Dorsolateral prefrontal cortex (tissue), 122 donors: ENCODE measurements at places on chromosomes 16 and 17.
A peak's percentile ranks its signal among the peaks of the same experiment; 100 is the strongest.

- no peak for DNase-seq
Observed at GRCh38 chr17:8664456-8665126, 34.1 kb upstream of the MYH10 start.

- DNase-seq, result no peak
Observed at GRCh38 chr16:12896562-12896961, 4.8 kb upstream of the SHISA9 start.

GRCh38 chr17:31521632-31522283 lies 130.3 kb downstream of the RAB11FIP4 start:
- DNase-seq, result no peak

- DNase-seq, result no peak
Observed at GRCh38 chr17:27566671-27567562, 64.1 kb upstream of the LGALS9 start.

DNA sequence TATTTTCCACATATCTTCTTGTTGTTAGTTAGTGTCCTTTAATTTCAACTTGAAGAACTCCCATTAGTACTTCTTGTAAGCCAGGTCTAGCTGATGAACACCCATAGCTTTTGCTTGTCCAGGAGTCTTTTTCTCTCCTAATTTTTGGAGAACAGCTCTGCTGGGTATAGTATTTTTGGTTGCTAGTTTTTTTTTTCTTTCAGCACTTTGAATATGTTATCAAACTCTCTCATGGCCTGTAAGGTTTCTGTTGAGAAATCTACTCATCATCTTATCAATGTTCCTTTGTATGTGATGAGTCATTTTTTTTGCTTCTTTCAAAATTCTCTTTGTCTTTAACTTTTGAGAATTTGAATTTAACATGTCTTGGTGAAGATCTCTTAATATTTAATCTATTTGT lies 31.8 kb upstream of the NKD1 start:
- no peak for DNase-seq

DNA sequence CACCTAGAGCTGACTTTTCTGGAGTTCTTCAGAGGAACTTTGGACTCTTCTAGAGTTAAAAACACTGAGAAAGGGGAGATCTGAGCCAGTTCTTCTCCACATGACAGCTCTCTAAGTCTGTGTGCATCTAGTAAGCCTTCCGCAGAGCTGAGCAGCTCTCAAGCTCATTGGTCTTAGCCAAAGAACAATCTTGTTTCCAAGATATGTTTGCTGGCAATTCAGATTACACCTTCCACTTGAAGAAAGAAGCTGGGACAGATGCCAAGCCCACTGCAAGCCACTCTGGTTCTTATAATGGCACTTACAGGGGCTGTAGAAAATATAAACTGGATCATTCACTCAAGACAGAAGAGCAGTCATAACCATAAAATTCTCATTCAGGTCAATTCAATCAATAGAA lies 134.1 kb upstream of the TOX3 start:
- no peak for DNase-seq

DNA sequence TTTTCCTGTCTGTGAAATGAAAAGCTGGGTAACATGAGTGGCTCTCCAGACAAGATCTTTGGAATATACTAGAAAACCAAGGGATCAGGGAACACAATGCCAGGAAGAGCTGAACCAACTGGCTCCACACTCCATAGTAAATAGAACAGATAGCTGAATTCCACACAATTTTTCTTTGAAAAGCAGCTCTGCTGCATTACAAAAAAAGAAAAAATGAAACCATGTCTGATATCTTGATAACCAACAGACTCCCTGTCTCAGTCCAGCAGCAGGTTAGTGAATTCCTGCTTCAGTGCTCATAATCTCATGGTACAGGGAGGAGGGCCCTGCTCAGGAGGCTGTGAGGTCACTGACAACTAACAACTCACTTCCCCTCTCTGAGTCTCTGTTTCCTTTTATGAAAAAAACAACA lies 97.1 kb downstream of the CDH11 start:
- DNase-seq, result no peak

DNA sequence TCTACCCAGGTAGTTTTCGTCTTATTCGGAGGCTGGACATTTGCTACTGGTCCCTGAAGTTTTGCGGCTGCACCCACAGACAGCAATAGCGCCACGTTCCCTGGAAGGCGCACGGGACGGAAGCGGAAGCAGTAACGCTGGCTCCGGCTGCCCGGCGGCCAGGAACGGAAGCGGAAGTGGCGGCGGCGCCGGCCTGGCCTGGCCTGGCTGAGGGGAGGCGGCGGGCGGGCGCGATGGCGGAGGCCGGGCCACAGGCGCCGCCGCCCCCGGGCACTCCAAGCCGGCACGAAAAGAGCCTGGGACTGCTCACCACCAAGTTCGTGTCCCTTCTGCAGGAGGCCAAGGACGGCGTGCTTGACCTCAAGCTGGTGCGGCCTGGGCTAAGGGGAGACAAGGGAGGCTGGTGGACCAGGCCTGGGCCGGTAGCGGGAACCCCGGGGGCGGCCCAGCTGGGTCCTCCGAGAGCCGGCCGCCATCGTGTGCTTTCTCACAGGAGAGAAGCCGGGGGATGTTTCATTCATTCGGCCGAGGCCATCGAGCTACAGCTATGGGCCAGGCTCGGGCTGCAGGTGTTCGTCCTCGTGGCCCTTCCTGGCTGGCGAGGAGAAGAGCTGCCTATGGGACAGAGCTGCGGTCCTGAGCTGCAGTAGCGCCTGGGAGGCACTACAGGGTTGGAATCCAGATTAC lies at the start of gene E2F4:
TSS of gene E2F4 (plus strand) at position 161 of the 687 bp plus-strand sequence. CDS start at position 234, 73 bp downstream.
- DNase-seq, result peak; percentile 88

DNA sequence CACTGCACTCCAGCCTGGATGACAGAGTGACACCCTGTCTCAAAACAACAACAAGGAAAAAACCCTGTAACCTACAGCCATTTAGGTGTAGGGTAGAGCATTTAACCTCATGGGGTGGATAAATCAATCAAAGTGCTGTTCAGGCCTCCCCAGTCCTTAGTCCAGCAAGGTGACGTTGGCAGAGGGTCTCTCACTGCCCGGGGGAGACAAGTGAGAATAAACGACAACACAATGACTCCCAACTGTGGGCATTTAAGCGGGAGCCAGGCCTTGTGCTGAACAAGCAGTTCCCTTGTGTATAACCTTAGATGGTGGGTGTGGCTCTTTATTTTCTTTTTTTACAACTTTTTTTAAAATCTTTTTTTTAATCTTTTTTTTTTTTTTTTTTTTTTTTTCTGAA lies 29.3 kb downstream of the TMEM92 start:
- no peak for DNase-seq

DNA sequence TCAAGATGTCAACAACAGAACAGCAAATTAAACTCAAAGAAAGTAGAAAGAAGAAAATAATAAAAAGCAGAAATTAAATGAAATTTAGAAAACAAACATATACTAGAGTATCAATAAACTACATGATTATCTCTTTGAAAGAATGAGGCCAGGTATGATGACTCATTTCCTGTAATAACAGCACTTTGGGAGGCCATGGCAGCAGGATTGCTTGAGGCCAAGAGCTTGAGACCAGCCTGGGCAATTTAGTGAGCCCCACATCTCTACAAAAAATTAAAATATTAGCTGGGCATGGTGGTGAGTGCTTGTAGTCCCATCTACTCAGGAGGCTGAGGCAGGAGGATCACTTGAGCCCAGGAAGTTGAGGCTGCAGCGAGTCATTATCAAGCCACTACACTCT lies 232.5 kb downstream of the RAB11FIP4 start:
- DNase-seq, result no peak

- DNase-seq, result no peak
Observed at GRCh38 chr17:3039736-3040135, 23.7 kb downstream of the OR1D5 start.

- DNase-seq, result no peak
Observed at GRCh38 chr17:66928949-66929348, 35.6 kb upstream of the CACNG4 start.

DNA sequence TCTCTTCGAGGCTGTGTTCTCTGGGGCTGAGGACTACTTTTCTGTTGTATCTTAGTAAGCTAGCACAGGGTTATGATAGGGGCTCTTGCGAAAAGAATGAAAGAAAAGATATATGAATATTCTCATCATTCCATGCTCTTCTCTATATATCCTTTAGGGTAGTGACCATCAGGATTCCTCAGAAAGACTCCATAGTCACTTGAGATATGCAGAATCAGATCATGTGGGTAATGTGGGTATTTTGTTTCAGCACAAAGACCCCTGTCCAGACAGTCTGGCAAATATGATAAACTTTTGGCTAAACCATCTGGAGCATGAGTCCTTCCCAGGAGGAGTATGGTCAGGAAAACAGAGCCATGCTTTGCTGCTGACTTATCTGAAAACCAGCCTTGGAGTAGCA lies 21.5 kb downstream of the CRYM start:
- no peak for DNase-seq

- DNase-seq, result no peak
Observed at GRCh38 chr16:70433458-70434103, 5.3 kb downstream of the ST3GAL2 start.

- no peak for DNase-seq
Observed at GRCh38 chr16:86515413-86515776, 5.1 kb downstream of the FOXF1 start.

- DNase-seq, result no peak
Observed at GRCh38 chr16:73064212-73064993, 16.5 kb upstream of the ZFHX3 start.

DNA sequence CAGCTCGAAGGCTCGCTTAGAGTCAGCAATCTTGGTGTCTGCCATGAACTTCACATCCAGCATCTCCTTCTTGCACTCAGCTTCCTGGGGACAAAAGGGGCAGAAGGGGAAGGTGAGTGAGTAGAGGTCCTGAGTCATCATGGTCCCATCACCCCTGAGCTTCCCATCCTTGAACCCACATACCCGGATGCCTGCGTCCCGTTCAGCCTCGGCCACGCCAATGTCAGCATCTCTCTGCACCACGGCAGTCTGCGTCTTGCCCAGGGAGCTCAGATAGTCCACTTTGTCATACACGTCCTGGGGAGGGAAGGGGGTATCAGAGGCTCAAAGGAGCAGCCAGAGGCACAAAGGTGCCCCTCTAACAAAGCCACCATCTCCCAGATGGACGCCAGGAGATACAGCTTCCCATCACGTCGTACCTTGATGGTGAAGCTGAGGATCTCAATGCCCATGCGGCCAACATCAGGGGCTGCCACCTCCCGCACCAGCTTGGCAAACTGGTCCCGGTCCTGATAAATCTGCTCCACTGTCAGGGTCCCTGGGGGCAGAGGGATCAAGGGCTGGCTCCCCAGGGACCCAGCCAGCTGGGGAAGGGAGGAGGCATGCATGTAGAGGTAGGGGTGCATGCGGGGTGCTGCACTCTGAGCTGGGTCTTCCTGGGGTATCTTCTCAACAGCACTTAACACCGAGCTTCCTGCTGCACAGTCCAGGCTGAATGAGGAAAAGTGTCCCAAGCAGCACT lies 15.2 kb downstream of the FLOT2 start:
- no peak for DNase-seq

DNA sequence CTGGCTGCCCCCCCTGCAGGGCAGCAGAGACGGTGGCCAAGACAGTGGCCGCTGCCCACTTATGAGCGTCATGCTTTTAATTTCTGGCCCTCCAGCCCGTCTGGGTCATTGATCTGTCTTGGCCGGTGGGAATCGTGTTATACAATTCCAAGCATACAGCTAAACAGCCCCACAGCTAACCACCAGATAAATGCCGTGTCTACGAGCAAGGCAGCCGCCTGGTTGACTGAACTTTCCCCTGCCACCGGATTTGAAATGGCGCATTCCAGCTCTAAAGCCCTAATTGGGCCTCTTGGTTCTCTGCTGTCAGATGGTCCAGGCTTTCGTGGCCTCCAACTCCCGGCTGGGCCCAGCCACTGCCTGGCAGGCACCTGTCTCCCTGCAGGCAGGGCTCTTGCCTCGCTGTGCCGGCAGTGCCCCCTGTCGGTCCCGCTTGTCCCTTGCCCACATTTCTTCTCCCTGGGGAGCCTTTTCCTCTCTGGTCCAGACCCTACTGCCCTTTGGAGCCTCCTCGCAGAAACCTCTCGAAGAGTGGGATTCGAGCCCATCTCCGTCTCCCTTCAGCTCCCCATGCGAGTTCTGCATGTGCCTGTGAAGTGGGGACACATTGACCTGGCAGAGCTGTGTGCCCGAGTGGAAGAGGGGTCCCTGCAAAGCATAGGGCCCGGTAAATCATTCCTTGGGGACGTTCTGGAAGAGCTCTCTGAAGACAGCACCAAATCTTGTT lies 1.8 kb upstream of the RBFOX3 start:
- DNase-seq, result peak; percentile 78

GRCh38 chr17:79399610-79400144 lies 211.2 kb downstream of the RBFOX3 start:
- DNase-seq, result no peak

GRCh38 chr17:56597495-56597990 lies 4.0 kb downstream of the NOG start:
- no peak for DNase-seq

GRCh38 chr16:86103320-86103719 lies 204.4 kb downstream of the IRF8 start:
- DNase-seq, result peak; percentile 6

- peak; percentile 66 for DNase-seq
Observed at GRCh38 chr16:3983081-3983520, 102.6 kb upstream of the CREBBP start.

- DNase-seq, result peak; percentile 90
Observed at GRCh38 chr17:82267575-82268379, 5.7 kb downstream of the CSNK1D start.

DNA sequence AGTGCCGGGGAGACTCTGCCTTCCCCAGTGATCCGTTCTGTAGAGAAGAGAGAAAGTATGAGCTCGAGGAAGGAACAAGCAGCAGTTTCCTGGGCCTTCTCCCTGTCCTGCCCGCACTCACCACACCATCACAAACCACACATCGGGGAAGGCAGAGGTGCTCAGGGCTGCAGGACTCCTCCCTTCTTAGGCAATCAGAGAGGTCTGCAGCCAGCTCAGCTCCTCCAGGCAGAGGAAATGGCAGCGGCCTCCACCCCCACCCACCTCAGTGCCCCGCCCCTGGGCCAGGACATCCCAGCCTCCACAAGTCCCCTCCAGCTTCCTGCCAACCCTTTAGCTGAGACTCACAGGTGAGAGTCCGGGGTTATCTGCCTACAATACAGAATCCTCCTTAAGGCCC lies 2.0 kb downstream of the ZNF319 start:
- DNase-seq, result no peak

DNA sequence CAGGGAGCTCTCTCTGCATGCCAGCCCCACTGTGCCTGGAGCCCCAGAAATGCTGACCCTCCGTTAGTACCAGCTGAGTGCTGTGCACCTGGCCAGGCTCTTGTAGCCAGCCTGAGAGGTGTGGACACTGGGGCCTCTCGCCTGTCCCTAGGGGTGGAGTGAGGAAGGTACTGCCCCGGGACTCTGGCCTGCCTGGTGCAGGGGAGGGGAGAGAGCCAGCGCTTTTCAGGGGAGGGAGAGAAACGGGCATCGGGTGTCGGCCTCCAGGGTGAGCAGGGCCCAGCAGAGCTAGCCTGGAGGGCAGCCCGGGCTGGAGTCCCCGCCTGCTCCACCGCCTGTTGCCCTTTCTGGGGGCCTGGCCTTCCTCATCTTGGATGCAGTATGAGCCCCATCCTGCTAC lies 13.1 kb downstream of the MAP2K3 start:
- DNase-seq, result no peak

- DNase-seq, result no peak
Observed at GRCh38 chr16:81629896-81630634, 149.0 kb upstream of the PLCG2 start.
